ENCODE measurements at places on chromosomes 3 and 15.

DNA sequence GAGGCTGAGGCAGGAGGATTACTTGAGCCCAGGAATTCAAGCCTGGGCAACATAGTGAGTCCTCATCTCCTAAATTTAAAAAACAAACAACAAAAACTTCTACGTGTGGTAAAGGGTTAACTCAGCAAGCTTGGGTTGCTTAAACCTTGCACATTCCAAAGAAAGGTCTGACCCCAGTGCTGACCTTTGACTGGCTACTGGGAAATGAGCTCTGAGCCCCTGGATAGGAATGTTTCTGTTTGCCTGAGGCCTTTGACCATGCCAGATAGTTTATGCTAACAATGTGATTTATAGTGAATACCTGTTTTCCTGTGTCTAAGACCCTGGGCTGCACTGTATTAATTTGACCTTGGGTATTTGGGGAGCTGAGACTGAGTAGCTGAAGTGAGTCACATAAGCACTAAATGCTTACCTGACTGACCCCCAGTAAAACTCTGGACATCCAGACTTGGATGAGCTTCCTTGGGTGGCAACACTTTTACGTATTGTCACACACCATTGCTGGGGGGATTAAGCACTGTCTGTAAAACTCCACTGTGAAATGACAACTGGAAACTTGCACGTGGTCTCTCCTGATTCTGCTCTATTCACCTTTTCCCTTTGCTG, 20.7 kb downstream of the TCAIM start:
- DNase-seq, result no peak

- no peak for DNase-seq
These were observed 53.0 kb upstream of the TPM1 start for GRCh38 chr15:62989366-62990055.

GRCh38 chr15:32833379-32833821, 115.6 kb downstream of the GREM1 start:
- no peak for DNase-seq

- DNase-seq, result no peak
These were observed 88.7 kb downstream of the TFG start for GRCh38 chr3:100798012-100798411.

DNA sequence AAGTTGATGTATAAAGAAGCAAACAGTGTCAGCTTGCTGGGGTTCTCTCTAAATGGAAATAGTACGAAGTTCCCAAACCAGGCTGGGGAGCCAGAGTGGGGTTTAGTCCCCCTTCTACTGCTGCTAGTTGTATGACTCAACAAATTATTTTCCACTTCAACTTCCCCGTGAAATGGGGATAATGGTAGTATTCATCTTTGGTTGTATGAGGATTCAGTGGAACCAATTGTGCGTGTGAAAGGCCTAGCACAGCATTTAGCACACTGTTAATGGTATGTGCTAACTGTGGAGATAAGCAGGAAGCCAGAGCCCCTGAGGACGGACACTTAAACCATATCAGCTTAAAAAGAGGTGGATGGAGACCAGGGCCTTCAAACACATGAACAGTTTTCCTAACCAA, 4.2 kb downstream of the SORD start:
- DNase-seq, result no peak

DNA sequence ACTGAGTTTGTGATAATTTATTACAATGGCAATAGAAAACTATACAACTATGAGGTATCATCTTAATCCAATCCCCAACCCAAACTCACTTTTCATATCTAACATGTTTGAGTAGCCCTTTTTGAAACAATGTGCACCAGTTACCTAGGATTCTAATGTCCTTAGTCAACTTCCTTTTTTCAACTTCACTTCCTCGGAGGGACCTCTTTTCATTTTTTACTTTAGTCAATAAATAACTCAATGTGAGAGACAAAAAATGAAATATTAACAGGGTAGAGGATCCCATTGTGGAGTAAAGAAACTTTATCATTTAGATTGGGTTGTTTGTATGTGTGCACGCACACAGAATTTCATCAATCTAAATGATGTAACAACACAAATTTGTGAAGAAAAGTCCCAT, 193.6 kb upstream of the LRRC3B start:
- no peak for DNase-seq

DNA sequence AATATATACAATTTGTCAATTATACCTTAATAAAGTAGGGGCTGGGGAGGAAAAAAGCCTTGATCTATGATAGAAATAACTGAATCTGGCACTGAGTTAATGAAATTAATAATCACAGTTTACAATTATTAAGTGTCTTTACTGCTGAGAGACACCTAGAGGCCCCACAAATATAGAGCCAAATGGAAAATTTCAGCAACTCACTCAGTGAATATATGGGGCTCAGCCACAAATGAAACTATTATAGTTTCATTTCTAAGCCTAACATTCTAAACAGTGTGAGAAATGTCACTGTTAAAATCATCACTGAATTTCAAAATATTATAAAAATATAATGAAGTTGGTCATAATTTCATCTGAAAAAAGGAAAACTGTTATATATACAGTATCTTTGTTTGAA, 40.3 kb downstream of the GNB4 start:
- no peak for DNase-seq

Data from activated naive CD4-positive, alpha-beta T cell treated with Interleukin-2 at 50 U/mL for 16 hours (primary cell).